ENCODE measurements at places on chromosomes 13 and 19.

- no peak for DNase-seq
These were observed 5.0 kb downstream of the LILRB2 start for GRCh38 chr19:54275951-54276350.

DNA sequence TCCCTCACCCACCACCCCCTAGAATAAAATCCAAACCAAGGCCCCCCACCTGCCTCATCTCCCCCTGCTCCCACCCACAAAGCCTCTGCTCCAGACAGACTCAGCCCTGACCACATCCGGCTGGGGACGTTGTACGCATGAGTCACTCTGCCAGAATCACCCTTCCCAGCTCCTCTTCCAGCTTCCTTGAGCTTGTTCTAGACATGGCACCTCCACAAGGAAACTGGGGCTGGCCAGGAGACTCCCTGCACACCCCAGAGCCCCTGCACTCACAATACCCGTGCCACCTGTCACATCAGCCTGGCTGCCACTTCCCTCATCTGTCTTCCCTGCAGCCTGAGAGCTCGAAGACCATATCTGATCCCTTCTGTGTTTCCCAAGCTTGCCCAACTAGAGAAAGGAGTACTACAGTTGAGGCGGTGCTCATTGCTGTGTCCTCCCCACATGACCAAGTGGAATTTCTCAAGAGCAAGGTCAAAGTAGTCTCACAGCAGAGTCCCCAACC, 9.7 kb downstream of the DEDD2 start:
- peak; percentile 57 for DNase-seq

GRCh38 chr13:98652721-98653462, 76.0 kb upstream of the STK24 start:
- no peak for DNase-seq

- no peak for DNase-seq
These were observed 324 bp upstream of the FBXO17 start for GRCh38 chr19:38975861-38976271.

- DNase-seq = no peak
These were observed 53.0 kb downstream of the ZAR1L start for GRCh38 chr13:32262165-32262564.
